CD4-positive, alpha-beta memory T cell (primary cell): ENCODE measurements at places on chromosomes 5 and 9. TPM values are rescaled to one million over a fixed set of nuclear protein-coding genes. Genes with fewer than 3 reads are reported as not detected.
A peak's percentile ranks its signal among the peaks of the same experiment; 100 is the strongest.

SNCB gene
- not detected for polyA plus RNA-seq

DNA sequence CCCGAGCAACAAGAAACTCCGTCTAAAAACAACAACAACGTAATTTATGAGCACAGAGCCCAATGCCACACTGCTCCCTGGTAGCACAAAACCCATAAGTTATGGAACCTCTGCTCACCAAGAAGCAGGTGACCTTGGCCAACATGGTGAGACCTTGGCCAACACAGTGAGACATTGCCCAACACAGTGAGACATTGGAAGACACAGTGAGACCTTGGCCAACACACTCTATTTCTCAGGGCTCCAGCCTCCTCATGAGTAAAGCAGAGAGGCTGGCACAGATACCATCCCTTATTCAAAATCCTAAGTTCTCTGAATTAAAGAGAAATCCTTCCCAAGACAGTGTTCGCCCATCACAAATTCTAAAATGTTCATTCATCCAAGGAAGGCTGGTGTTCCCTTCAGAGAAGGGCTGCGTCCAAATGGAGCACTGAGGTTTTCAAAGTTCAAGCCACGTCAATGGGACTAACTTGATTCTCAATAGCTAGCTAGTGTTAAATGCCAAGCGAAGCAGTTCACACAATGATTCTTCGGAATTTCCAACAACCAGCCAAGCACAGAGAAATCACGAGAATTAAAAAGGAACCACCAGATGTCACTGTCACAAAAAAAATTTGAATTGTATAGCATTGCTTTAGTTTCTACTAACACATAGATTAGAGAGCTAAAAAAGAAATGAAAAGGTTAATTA, 29.5 kb downstream of the TTC39B start:
- H3K36me3 ChIP-seq = no peaks in the 10 kb centered on the region
- H3K27me3 ChIP-seq = no peaks in the 10 kb centered on the region
- no peak overlapping the region for H3K4me3 ChIP-seq
- no peak overlapping the region for H3K27ac ChIP-seq

DNA sequence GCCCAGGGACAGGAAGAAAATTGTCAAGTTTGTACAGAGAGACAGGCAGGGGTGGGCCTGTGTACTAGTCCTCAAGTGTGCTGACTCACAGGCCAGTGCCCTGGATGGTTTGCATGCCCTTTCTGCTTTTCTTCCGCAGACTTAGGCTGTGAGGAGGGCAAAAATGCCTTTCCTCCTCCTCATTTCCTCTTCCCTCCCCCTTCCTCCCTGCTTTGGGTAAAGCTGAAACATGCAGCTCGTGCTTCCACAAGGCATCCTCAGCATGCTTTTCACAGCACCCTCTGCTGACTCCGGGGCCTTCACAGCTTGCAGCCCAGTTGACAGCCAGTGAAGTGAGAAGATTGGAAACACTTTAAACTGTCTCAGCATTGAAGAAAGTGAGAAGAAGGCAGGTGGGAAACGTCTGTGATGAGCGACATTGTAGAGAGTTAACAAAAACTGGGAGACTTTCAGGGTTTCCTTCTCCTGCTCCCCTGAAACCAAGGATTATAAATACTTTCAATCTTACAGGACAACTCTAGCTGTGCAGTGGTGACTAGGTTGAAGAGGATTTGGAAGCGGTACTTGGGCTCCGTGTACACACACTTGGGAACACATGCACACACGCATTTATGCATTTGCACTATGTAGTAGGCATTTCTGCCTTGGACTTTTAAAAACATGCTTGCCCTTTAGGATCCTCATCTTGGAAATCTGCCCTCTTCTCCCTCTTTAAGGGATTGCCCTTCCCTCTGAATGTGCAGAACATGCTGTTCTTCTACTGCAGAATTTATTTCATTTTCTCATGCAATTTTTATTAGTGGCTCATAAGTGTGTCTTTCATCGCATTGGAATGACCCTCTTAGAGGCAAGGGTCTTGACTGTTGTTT, 138.8 kb downstream of the GRIA1 start:
- H3K27me3 ChIP-seq = no peaks in the 10 kb centered on the region
- no peak overlapping the region for H3K4me3 ChIP-seq
- H3K36me3 ChIP-seq = no peaks in the 10 kb centered on the region
- H3K4me1 ChIP-seq = no peaks in the 10 kb centered on the region
- no peak for DNase-seq

DNA sequence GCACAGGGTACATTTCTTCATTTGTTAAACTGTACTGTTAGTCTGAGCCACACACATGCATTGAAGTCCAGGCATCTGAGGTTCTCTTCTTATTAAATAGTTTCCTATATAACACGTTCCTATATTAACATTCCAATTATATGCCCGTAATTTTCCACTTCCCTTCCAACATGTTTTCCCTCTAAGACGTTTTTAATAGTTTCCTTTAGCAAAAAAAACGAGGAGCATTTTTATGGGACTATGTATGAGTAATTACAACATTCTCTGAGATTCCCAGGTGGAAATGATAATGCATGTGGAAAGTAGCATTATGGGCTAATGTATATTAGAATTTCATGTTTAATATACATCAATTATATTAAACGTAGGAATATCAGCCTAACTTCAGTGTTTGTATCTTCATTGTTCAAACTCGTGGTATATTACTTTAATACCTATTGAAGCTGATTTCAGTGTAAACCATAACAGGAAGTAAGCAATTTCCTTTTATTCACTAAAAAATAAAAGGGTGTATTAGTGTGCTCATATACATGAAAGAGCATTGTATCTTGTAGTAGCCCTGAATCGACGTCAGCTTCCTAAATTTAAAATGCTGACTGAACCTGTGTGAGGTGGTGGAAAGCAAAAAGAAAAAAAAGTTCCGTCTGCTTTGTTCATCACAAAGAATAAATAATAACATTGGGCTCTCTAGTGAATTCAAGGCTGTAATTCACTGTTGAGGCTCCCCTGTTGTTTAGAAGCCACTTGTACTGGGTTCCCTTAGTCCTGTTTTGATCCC, 11.3 kb downstream of the SMARCA2 start:
- peak overlapping the region; percentile 14 for H3K27ac ChIP-seq
- H3K27me3 ChIP-seq = no peaks in the 10 kb centered on the region
- H3K4me3 ChIP-seq = no peak overlapping the region
- peaks cover 97% of the 10 kb centered on the region for H3K4me1 ChIP-seq
- H3K36me3 ChIP-seq = peaks cover 7% of the 10 kb centered on the region

DNA sequence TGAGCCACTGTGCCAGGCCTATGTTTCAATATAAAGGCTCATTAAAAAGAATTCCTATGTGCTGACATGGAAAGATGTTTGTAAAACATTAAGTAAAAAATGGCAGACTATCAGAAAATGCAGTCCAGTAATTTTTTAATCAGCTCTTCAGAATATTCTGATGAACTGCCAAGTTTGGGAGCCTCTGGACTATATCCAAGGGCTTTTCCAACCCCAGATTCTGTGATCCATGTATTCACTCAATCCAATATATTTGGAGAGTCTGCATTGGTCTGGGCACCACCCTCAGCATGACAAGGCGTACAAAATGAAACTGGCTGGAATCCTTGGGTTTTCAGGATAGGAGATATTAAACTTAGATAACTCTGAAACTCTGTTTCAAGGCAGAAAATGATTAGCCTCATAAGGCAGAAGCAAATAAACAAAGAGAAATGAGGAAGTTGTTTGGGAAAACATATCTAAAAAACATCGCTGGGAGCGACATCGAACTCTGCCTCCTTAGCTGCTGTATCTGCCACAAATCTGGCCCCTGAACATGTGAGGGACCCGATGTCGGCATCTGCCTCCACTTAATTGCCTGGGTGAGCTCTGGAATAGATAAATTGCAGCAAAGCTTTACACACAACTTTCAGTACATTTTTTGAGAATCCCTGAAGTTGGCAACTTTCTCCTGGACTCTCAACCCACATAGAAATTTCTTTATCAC, 14.4 kb downstream of the PDE6A start:
- H3K4me3 ChIP-seq = no peak overlapping the region
- no peak overlapping the region for H3K27ac ChIP-seq
